ENCODE measurements at places on chromosomes 3 and 15.

GRCh38 chr3:140292170-140292569 lies 357.2 kb downstream of the CLSTN2 start:
- DNase-seq: no peak

DNA sequence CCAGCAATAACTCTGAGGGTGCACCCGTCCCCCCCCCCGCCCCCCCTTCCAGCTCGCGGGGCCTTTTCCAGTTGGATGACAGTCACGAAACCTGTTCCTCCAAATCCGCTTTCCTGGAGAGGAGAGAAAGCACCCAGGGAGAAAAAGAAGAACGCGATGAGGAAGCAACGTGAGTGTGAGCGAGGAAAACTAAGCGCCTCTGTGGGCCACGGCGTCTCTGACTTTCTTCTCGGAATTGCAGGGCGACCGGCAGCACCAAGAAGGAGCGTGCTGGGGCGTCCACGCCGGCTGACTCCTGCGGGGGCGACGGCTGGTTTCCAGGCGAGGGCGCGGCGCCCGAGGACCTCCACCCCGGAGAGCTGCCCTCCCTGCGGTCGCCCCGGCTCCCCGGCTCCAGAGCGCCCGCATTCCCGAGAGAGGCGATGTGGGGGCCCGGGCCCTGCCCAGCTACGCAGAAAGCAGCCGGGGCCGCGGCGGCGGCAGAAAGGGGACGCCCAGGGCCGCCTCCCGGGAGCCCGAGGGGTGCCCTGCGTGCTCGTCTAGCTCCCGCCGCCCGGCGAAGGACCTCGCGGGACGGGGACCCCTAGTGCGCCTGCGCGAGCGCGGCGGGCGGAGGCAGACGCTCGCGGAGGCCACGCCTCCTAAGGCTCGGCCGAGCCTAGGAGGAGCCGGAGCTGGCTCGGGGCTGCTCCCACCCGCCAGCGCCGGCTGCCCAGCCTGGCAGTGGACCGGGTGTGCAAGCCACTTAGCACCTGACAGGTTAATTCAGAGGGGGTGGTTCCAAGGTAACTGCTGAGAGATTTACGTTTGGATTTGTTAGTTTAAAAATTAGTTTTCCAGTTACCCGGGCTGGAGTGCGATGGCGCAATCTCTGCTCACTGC lies 15.3 kb upstream of the ADIPOQ start:
- DNase-seq: peak; percentile 81

GRCh38 chr3:122421101-122421500 lies 5.2 kb upstream of the WDR5B start:
- no peak for DNase-seq

- DNase-seq: no peak
These were observed 13.8 kb downstream of the MRPL47 start for GRCh38 chr3:179590669-179591068.

DNA sequence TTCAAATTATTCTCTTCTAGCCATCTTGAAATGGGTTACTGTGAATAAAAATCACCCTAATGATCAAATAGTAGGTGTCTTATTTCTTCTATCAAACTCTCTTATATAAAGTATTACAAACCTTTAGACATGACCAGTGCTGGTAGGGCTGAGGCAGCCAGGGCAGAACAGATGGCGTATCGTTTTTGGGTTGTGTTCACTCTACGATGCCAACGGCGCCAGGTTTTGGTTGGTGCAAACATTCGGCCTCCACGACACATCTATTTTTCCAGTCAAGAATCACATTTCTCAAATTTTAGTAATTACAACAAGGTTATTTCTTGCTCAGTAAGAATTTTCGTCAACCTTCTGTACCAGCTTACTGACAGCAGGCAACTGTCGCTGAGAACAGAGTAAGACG lies 2.2 kb downstream of the RPL4 start:
- no peak for DNase-seq

DNA sequence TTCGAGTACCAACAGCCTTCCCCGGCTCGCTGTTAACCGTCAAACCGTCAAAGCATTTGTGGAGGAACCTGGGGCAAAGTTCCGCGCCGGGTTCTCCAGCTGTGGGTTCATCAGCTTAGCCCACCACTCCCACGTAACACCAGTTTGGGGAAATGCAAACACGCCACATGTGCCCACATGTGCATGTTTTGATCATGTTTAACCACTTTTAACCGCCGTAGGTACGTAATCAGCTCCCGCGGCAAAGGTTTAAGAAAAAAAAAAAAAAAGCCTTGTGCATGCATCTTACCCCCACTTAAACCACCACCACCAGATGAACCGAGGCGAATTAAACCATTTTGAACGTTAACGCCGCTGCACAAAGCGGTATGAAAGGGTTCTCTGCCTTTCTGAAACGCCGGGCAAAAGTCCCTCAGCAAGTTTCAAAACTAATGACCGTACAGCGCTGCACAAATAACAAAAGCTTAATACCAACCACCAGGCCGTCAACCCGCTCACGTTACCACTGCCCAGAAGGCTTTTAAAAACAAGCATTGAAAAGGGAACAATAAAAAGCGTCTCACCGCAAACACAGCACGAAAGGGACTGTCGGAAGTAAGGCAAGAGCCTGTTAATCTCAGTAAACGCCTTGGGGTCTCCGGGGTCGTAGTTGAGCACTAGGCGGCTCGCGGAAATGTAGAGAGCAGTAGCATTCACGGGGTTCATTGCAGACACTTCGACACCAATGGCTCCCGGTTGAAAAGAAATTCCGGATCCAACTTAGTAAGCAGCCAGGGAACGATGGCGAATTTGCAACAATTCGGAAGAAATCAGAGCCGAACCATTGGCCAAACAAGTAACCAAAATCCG lies 1.5 kb downstream of the MSL2 start:
- peak; percentile 66 for DNase-seq

GRCh38 chr15:91866371-91866905 lies 12.9 kb downstream of the SLCO3A1 start:
- no peak for DNase-seq

- DNase-seq: no peak
These were observed 40.6 kb downstream of the AMOTL2 start for GRCh38 chr3:134333522-134334181.

DNA sequence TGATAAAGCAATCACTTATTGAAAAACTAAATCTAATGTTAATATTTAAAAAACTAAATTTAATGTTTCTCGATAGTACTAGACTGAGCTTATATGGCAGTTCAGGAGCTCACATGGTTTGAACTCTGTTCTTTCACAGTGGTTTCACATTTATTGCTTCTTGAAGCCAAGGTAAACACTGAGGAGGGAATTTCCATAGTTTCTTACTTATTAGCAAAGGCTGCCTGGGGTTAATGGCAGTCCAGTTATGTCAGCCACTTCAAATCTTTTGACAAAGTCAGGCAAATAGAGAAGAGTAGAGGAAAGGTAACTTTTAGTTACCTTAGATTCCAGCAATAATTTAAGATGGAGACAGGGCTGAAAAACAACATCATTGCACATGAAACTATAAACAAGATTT lies 831.5 kb downstream of the ROBO2 start:
- DNase-seq: no peak

DNA sequence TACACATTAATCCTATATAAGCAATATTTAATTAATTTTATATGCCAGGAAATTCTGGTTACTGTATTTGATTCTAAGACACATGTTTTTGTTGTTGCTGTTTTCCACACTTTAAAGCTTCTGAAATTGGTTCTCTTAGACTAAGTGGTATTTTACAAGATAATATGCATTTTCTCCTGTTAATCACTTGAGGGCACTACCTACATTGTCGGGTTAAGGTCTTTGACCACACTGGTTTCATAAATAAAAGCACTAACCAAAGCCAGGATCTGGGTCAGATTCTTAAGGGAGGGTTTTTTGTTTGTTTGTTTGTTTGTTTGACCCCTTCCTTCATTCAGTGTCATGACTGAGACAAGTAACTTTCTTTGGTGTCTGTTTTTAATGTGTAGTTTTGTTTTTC lies 590.2 kb downstream of the RBMS3 start:
- no peak for DNase-seq
